ENCODE measurements at places on chromosomes 4 and X.

- no peak for DNase-seq
Measured at GRCh38 chr4:182855312-182855711, 61.9 kb downstream of the DCTD start.

DNA sequence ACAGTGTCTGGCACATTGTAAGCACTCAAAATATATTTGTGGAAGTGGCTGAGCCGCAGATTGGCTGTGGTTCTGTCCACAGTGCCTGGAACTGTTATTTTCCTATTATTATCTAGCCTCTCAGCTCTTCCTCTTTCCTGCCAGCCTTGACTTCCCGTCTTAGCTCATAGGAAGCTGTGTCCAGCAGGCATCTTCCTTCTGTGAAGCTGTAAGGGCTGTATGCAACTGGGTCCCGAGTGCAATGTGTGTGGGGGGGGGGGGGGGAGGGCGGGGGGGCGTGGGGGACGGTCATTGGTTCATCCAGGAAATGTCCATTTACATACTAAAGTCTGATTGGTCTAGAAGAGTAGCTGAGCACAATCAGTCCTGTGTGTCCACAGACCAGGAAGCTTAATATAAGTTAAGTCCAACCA is 210.7 kb downstream of the PDGFRA start:
- no peak for DNase-seq

DNA sequence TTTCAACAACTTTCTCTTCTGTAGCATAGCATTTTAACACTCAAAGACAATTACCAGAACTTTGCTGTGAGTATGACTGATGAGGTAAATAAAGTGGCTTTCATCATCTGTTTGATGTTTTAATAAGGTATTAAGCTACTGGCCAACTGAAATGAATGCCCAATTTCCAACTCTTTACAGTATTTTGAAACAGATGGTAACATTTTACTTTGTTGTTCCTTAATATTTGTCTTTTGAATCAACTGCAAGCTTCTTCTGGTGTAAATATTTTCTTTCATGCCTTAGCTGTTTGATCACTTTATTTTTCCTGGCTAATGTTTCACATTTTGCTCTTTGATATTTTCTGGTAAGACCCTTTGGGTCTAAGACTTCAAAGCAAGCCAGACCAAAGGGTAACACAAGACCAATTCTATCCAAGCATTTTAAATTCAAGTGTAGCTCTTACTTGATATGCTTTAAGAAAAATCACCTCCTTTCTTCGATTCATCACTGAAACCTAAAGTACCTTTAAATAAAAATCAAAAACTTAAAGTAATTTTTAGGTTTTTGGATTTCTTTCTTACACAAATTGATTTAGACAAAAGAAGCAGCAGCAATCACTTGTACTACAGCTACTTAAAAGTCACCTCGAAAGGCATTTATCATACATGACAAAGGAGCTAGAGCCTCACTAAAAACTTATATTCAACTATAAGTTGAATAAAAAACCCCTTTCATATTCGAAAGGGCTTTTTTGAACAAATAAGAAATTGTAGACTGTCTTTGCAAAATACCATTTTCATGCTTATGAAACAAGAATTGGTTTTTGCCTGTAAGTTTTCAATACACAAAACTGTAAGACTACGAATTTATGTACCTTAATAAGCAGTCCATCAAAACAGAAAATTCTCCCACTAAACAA is 57.6 kb downstream of the TBCK start:
- DNase-seq, result no peak

- no peak for DNase-seq
Measured at GRCh38 chr4:15428611-15429010, 778 bp downstream of the C1QTNF7 start.

GRCh38 chrX:153766871-153767673 is 3.0 kb downstream of the PLXNB3 start:
- no peak for DNase-seq

GRCh38 chr4:6201580-6202091 is 1.3 kb upstream of the JAKMIP1 start:
- DNase-seq, result no peak

- DNase-seq, result no peak
Measured at GRCh38 chr4:79700356-79700755, 292.3 kb upstream of the GK2 start.

GRCh38 chr4:152936446-152937335 is 568 bp downstream of the FHDC1 start:
- DNase-seq, result peak; percentile 22

- no peak for DNase-seq
Measured at GRCh38 chr4:151991884-151992167, 231.0 kb upstream of the GATB start.

DNA sequence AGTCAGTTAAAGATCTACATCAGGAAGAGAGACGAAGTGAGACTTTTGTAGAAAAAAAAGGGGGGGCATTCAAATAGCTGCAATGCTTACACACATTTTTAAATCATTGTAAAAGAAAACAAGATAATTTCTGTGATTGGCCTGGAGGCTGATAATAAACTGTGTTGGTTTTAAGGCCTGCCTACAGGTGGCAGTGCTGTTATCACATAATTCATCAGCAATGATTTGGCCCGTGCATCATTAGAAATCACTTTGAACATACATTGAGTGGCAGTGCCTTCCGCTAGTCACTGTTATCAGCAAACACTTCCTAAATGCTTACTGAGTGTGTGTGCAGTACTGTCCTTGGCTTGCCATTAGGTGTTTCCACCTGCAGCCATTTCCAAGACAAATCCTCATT is 831.9 kb downstream of the TRIML1 start:
- peak; percentile 71 for DNase-seq

DNA sequence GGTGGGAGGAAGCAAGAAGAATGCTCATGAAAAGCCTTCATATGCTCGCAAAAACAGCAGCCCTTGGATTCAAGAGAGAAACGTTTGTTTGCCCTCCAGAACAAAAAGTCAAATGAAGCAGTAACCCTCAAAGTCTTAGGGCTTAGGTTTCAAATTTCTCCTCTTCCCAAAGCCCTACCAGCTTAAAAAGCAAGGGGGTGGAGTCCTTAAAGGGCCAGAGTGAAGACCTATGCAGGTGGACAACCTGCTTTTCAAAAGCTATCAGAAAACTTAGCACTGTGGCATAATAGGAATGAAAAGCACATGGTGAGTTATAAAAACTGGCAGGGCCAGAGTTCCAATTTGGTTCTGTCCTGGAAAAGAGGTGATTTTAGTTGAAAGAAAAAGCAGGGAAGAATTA is 253.3 kb downstream of the NAP1L3 start:
- DNase-seq, result no peak

DNA sequence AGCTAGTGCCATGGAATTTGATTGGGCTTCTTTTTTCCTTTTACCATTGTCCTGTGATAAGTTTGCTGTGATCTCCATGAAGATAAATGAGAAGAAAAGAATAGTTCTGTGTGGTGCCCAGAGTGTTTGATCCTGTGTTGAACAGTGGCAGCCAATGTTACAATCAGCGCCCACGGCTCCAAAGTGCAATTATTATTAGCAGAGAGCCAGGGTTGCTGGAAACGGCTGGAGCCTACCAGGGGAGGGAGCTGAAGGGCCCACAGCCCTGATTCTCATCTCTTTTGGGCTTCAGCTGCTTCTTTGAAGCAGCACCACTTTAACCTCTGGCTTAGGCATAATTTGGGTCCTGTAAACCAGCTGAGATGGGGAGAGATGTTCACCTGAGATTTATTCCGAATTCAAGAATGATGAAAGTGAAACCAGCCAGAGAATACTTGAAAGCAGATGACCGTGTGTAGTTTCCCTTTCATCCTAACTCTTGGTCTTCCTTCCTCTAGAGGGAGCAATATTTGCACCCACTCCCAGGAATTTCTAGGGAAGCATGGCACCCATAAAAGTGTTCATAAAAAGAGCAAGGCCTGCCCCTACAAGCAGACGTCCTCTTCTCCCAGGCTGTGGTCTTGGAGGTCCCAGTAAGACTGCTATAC is 298.3 kb downstream of the EVC2 start:
- DNase-seq, result no peak

DNA sequence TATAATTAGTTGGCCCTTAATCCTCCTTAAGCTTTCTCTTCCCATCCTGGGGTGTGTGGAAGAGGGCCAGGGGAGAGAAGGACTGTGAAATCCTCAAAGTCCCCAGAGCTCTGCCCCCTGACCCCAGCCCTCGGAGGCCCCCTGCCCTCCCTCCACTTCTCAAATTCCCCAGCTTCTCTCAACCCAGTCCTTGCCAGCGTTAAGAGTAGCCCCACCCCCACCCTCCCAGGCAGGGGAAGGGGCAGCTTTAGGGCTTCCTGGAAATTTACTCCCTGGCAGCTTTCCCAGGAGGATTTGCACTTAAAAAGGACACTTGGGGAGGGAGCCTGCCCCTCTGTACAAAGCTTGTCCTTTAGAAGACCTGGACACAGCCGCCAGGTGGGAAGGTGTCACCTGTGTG is 11.8 kb upstream of the CD40LG start:
- no peak for DNase-seq

GRCh38 chr4:74100531-74100930 is 1.5 kb upstream of the CXCL2 start:
- no peak for DNase-seq

DNA sequence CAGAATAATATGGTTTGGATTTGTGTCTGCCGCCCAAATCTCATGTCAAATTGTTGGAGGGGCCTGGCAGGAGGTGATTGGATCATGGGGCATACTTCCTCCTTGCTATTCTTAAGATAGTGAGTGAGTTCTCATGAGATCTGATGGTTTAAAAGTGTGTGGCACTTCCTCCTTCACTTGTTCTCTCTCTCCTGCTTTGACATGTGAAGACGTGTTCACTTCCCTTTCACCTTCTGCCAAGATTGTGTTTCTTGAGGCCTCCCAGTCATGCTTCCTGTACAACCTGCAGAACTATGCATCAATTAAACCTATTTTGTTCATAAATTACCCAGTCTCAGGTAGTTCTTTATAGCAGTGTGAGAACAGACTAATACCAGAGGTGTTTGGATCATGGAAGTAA is 325.7 kb upstream of the GIMD1 start:
- DNase-seq, result no peak

GRCh38 chrX:50680990-50681389 is 133.0 kb downstream of the SHROOM4 start:
- DNase-seq, result peak; percentile 46

DNA sequence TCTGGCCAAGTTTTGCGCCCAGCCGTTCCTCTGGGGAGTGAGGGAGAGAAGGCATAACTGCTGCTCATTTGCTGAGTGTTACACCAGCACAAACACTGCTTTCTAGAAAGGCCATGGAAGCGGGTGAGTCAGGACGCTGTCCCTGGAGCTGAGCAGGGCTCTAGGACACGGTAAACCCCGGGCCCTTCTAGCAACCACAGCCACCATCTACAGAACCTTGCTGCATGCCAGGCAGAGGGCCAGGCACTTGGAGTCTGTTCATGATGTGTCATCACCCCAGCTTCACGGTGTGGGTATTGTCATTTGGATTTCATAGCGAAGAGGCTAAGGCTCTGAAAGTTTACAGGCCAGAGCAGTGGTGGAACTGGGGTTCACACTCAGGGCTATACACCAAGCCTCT is 31.8 kb upstream of the C4orf50 start:
- DNase-seq, result no peak

DNA sequence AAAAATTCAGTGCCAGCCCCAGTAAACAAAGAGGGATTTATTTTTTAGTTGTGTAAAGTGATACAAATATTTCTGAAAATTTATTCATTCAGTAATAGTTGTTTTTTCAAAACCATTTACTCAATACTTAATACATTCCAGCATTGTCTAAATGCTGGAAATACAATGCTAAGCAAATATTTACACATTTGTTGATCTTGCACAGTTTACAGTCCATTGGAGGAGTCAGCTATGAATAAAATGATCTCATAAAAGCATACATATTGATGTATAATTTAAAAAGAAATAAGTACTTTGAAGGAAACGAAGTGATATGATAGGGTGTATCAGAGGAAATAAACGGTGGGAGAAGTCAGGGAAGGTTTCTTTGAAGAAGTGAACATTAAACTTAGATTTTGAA is 1942.1 kb upstream of the ADGRL3 start:
- DNase-seq, result no peak

- DNase-seq, result no peak
Measured at GRCh38 chrX:130772776-130773143, 130.2 kb downstream of the ENOX2 start.

- peak; percentile 44 for DNase-seq
Measured at GRCh38 chr4:138576684-138577083, 334.5 kb upstream of the SLC7A11 start.

GRCh38 chrX:15679246-15679645 is 14.6 kb upstream of the CLTRN start:
- no peak for DNase-seq

DNA sequence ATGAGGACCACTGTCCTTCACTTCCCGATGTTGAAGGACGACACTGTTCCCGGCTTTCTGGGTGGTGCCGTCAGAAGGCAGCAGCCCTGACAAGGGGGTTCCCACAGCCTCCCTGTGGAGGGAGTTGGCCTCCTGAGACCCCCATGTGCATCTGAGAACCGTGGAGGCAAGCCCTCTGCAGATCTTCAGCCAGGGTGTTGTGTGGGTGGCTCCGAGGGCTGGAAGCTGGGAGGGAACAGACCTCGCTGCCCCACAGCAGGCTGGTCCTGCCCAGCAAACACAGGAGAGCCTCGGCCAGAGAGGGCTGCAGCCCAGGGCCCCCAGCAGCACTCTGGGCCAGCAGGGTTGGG is 16.2 kb downstream of the DGKQ start:
- DNase-seq, result no peak

DNA sequence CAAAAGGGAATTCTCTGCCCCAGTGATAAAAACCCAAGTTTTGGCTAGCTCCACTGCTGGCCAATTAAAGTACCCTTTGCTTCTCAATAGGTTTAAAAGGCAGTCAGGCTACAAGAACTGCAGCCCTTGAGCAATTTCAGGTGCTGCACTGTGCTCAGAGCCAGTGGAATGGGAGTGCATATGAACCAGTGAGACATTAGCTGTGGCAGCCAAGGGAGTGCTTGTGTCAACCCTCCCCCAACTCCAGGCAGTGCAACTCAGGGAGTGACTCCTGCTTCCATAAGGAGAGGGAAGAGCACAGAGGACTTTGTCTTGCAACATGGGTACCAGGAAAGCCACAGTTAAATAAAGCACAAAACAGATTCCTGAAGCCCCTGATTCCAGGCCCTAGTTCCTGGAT is 61.6 kb upstream of the VAMP7 start:
- no peak for DNase-seq

- DNase-seq, result no peak
Measured at GRCh38 chr4:39792529-39792928, 94.6 kb downstream of the UBE2K start.

GRCh38 chr4:8763966-8764901 is 107.4 kb downstream of the HMX1 start:
- no peak for DNase-seq

All from dermis microvascular lymphatic vessel endothelial cell (primary cell).